ENCODE measurements at places on chromosomes 1 and 21. TPM values are rescaled to one million over a fixed set of nuclear protein-coding genes. Genes with fewer than 3 reads are reported as not detected.

Gene SFN
- 1.5 TPM for total RNA-seq

Gene FBXO42
- 35.9 TPM for total RNA-seq

Gene NEXN
- total RNA-seq = 4.9 TPM

- no peak for DNase-seq
Measured at GRCh38 chr1:87386217-87386790, 57.6 kb downstream of the LMO4 start.

- DNase-seq = no peak
Measured at GRCh38 chr1:112706505-112707220, at the start of gene RHOC. Gene RHOC, minus strand, starts transcription at chr1:112707127. Its CDS starts 3,328 bp downstream, at chr1:112703799.
